ENCODE measurements at places on chromosomes 3 and 15.

GRCh38 chr3:23667536-23668429 lies 138.0 kb upstream of the UBE2E1 start:
- no peak for DNase-seq

DNA sequence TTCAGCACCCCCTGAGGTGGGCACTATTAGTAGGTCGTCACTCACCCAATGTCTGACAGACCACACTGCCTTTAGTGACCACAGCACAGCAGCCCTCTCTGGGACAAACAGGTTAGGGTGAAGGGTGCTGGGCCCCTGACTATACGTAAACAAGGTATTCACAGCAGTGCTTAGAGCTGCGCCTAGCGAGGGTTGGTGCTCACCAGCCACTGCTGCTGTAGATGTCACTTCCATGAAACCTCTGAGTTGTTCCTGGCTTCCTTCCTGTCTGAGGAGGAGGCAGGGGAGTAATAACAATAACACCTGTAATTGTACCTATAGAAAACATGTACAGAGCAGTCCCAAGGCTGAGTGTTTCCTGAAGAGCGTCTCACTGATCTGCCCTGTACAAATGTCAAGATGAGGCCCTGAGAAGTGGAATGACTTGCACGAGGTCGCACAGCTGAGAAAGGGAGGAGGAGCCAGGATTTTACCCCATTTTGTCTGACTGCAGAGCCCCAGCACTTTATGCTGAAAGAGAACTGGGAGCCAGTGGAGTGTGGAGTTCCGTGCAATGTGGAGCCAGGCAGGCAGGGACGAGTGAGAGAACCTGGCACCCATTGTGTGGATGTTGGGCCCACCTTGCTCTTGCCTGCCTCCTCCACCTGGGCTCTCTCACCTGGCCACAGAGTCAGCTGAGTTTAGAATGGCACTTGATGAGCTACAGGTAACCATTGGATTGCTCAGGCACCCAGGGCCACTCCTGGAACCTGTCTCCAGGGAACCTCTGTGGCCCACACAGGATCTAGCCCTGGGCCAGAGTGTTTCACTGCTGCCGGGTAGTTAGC lies 93.8 kb downstream of the DNAJB8 start:
- DNase-seq, result no peak

DNA sequence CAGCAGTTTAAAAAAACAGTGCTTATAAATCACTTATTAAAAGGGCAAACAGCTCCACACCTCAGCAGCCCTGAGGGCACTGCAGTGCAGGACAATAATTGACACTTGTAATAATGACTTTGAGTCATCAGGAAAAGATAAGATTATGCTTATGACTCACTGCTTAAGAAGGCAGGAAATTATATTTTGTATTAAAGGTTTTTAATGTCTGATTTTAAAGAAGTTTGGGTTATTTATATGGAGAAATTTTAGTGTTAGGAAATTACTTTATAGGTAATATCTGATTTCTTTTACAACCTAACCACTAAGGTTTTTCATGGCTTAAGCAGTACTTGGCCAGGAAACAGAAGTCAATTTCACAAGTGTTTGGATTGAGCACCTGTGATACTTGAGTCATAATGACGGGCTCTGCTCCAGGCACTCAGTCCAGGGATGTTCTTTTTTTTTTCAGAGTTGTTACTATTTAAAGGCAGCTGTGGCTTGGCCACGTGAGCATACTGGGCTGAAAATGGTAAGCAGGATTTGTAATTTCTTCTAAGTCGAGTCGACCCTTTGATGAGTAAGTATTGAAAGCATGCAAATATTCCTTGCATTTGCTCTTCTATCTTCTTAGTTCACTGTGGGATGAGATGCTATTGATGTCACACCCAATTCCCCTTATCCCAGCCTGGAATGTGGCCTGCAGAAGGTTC lies 21.6 kb upstream of the SLC6A20 start:
- DNase-seq, result no peak

DNA sequence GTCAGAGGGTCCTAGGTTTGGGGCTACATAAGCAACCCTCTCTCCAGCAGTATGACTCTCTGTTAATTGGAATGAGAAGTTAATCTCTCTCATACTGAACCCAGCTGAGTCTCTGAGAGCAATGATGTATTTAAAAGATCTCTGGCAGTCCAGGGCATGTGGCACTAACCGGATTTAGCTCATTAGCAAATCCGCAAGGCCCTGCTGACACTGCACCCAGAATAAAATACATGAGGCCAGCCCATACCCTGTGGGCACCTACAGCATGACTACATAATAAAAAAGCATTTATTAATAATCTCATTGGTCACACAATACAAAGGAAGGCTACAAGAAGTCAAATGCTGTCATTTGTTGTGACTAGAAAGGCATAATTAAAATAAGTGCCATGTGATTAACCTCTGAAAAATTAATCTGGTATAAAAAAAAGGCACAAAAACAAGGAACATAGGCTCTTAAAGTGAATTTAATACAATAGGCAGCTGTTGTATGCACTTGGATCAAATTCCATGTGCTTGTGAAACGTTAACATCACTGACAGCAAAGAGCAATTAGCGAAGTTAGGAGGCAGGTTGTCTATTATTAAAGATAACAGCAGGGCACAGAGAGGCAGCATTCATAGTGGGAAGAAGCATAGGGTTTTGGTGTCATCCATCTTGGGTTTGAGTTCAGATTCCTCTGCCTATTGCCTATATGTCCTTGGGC lies 381.2 kb downstream of the WDR72 start:
- no peak for DNase-seq

- DNase-seq, result no peak
These were observed 38.4 kb downstream of the PCOLCE2 start for GRCh38 chr3:142850395-142851023.
